ENCODE measurements at places on chromosomes 16 and 17.
A peak's percentile ranks its signal among the peaks of the same experiment; 100 is the strongest.

- no peak for DNase-seq
These were observed 23.9 kb downstream of the C17orf75 start for GRCh38 chr17:32318071-32318470.

GRCh38 chr16:74501484-74502478, 80.5 kb upstream of the CLEC18B start:
- no peak for DNase-seq

- peak; percentile 100 for DNase-seq
These were observed at the start of gene SKA2 for GRCh38 chr17:59154721-59155438. Gene SKA2 (minus strand): TSS chr17:59155186. CDS start chr17:59155163, 23 bp downstream.

DNA sequence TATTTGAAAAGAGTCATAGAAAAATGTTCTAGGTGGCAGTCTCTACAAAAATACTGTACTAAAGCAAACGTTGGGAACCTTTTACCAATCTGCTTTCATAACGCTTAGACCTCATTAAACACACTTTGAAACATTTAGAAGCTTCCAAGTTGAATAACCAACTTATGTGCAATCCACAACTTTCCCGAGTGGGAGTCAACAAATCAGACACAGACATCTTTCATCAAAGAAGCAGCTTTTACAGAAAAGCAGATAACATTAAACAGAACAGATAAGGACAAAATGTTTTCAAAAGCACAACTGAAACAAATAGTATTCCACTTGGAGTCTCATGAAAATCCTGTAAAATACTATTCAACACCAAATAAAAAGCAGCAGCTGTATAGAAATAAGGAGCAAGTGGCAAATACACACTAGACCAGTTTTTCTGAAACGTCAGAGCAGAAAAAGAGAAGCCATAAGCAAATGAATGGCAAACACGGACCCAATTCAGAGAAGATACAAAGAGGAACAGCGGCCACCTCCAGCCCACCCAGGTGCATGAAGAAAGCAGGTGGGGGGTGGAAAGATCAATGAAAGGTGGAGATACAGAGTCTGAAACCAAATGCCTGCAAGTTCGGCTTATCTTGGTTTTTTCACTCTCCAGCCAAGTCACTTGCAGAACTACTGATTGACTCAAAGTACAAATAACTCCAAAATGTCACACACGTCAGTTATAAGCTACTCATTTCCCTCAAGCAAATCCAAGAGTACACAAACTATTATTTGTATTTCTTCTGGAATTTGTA, 18.4 kb upstream of the FBF1 start:
- DNase-seq = peak; percentile 79

DNA sequence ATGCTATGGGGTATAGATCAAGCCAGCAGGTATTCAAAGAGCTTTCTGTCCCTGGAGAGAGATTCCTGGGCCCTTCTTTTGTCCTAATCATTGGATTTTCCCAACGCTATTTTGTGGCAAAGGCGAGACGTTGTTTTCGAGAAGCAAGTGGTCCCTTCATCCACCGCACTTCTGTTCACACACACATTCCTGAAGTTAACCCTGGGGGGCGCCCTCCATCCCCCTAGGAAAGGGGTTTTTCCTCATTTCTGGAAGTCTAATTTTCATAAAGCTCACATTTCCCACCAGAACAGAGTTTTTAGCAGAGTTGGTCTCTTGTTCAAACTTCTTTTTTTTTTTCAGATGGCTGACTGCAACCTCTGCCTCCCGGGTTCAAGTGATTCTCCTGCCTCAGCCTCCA, 11.9 kb downstream of the SCGB1C2 start:
- DNase-seq = no peak

DNA sequence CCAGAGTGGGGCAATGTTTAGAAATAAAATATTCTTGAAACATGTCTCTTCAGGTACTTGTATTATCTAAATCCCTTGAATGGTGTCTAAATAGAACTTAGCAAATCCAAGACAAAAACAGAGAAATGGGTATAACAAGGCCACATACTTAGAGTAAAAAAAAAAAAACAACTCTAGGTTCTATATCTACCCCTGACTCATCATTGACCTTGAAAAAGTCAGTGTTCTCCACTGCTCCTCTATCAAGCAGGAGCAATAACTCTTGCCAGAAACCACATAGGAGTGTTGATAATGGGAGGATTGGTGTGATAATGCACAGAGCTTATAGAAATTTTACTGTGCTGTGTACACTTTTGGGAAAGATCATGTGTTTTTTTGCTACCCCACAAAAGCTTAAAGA, 296.6 kb upstream of the PMFBP1 start:
- DNase-seq = no peak

- DNase-seq = no peak
These were observed 59.2 kb downstream of the TBC1D16 start for GRCh38 chr17:79976451-79976850.

DNA sequence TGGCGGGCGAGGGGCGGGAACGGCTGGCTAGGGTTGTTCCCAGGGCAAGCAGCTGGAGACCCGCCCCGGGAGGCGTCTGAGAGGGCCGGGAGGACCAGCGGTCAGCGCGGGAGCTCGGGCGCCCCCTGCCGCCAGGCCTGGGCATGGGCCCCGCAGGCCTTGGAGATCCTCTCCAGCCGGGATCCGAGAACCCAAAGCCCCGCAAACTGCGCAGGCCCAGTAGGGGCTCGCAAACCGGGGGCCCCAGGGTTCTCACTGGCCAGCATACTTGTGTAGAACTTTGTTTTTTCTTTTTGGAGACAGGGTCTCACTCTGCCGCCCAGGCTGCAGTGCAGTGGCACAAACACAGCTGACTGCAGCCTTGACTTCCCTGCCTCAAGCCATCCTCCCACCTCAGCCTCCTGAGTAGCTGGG, 20.8 kb upstream of the ZNF423 start:
- peak; percentile 28 for DNase-seq

- no peak for DNase-seq
These were observed 952.6 kb upstream of the SOX9 start for GRCh38 chr17:71168053-71168741.

- DNase-seq = no peak
These were observed 7.7 kb upstream of the JPT2 start for GRCh38 chr16:1670371-1670770.

DNA sequence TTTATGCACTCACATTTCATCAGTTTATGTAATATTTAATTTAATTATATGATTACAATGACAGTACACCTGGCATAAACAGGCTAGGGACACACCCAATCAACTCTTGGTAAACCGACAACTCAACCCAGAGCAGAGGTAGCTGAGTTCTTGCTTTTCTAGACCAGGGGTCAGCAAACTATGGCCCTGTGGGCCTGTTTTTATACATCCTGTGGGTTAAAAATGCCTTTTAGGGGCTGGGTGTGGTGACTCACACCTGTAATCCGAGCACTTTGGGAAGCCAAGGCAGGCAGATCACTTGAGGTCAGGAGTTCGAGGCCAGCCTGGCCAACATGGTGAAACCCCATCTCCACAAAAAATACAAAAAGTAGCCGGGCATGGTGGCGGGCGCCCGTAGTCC, 99.2 kb upstream of the TMEM97 start:
- DNase-seq = peak; percentile 62

DNA sequence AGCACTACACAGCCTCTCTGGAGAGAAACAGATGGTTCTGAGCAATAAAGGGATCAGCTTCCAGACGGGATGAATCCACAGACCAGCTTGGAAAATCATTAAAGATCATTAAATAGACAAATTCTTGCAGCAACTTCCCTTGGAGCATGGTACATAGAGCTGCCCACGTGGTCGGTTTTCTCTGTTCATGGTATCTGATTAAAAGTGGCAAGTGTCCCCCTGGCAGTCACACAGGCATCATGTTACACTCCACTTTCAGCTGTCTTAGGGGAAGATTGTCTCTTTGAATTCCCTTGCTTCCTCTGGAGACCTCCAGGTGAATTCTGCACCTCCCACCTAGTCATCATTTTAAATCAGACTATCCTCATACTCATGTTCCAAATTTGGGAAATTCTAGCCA, 92.2 kb upstream of the CACNG3 start:
- no peak for DNase-seq

DNA sequence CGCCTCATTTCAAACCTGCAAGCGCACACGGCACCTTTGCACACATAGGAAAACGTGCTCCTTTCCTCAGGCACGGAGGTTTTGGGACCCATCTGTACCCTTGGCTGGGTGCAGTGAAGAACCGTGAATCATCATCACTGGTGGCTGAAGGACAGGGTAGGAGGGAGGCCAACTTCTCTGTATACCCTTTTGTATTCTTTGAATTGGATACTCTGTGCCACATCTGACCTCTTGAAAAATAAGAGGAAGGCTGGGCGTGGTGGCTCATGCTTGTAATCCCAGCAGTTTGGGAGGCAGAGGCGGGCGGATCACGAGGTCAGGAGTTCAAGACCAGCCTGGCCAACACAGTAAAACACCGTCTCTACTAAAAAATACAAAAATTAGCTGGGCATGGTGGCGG, 11.7 kb downstream of the GPRC5B start:
- no peak for DNase-seq

DNA sequence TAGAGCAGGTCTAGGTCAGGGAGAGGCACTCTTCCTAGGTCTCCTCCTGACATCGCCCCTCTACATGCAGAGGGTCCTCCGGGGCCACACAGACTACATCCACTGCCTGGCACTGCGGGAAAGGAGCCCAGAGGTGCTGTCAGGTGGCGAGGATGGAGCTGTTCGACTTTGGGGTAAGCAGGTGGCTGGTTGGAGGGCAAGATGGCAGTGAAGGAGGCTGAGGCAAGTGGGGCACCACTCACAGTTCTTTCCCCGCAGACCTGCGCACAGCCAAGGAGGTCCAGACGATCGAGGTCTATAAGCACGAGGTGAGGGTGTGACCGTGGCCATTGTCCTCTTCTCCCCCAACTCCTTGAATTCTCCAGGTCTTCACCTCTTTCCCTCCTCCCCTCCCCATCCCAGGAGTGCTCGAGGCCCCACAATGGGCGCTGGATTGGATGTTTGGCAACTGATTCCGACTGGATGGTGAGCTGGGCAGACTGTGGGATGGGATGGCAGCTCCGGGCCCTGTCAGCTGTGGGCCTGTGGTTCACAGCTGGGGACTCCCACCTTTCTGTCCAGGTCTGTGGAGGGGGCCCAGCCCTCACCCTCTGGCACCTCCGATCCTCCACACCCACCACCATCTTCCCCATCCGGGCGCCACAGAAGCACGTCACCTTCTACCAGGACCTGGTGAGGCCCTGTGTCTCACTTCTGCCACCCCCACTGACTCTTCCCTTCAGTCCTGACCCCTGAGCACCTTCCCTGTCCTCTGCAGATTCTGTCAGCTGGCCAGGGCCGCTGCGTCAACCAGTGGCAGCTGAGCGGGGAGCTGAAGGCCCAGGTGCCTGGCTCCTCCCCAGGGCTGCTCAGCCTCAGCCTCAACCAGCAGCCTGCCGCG, 3.0 kb downstream of the THOC6 start:
- no peak for DNase-seq

DNA sequence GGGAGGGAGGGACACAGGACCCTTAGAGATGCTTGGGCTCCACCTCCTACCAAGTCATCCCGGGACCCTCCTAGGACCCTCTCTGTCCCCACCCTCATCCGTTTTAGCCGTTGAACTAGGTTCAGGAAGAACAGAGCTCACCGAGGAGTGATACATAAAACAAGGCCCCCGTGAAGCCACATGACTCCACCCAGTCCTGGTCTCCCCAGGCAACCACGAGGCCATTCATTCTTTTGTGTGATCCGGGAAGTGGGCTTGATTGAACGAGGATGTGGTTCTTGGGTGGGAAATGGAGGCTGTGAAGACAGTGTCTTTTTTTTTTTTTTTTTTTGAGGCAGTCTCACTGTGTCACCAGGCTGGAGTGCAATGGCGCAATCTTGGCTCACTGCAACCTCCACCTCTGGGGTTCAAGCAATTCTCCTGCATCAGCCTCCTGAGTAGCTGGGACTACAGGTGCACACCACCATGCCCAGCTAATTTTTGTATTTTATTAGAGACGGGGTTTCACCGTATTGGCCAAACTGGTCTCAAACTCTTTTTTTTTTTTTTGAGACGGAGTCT, 14.8 kb downstream of the TRARG1 start:
- no peak for DNase-seq

GRCh38 chr16:68046106-68046505, 23.0 kb downstream of the DUS2 start:
- no peak for DNase-seq

- DNase-seq = no peak
These were observed 584.6 kb upstream of the CDH5 start for GRCh38 chr16:65781855-65782254.

DNA sequence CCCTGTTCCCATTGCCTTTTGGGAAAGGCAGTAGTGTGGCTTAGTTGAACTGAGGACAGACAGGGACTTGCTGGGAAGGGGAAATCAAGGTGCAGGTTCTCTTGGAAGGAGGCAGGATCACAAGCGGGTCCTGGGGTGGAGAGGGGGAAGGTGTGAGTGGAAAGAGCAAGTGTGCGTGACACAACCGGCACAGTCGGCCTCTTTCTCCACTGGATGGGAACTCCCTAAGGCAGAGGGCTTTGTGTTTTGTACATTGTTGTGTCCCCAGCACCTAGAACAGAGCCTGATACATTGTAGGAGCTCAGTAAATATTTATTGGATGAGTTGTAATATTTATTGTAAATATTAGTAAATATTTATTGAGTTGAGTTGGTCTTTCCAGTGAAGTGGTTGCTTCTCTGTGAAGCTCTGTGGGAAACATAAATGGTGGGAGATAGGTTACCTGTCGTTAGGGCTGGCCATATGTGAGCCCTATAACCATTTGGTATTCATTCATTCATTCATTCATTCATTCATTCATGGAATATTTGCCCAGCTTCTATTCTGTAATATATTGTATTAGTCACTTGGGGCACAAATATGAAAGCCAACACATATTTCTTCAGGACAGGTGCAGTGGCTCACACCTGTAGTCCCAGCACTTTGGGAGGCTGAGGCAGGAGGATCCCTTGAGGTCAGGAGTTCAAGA, 34.0 kb downstream of the SMARCE1 start:
- DNase-seq = no peak
